ENCODE measurements at places on chromosomes 2 and 18.

GRCh38 chr2:183093857-183094657 lies 15.5 kb downstream of the DUSP19 start:
- no peak for DNase-seq

- DNase-seq, result no peak
These were observed 105.2 kb upstream of the DLX2 start for GRCh38 chr2:172207911-172208310.

DNA sequence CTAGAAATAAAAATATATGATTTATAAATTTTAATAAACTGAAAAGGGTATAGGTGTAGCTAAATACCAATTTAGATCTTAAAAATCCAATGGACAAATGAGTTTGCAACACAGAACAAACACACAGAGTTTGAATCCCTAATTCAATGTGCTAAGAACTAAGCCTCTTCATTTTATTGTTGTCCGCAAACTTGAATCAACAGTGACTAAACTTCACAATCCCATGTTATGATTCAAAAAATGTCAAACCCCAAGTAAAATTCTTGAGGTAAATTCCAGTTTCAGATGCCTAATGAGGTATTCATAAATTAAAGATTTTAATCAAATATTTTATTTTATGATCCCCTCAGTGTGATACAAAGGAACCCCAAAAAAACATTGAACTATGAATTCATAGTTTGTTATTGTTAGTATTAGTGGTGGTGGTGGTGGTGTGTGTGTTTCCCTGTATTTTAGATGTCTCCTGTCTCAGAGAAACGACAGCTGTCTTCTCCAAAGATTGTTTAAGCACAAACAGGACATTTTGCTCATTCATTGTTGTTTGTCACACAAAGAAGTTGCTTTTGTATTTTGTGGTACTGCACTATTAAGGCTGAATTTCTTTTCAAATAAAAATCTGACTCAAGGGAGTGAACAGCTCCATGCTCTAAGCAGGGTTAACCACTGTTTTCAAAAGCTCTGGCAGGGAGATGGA lies 259.8 kb downstream of the OSR1 start:
- no peak for DNase-seq

DNA sequence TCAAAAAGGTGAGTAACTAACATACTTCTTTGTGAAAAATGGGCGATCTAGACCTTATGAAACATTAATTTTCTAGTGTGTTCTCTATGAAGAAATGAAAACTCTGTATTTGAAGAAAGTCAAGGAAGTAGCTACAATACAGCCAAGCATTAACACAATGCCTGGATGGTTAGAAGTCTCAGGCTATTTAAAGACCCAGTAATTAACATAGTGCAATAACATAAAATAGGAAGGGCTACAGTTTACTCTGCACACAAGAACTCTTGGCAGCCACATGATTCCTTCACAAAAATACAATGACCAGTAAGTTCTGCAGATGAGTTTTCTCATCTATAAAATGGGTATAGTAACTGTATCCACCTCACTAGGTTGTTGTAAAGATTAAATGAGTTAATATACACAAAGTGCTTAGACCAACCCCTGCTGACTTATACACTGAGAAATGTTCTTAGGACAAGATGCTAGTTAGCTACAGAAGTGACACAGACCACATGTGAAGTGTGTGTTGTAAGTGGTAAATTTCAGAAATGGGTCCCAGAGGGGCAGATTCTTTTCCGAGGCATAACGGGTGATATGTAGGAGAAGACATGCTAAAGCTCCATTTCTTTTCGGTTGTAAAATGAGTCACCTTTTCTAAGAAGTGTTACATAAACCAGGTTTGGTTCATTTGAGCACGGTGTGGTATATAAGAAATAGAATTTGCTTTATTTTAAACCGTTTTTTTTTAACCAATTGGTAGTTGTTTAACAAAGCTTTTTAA lies 61.8 kb downstream of the CXCR4 start:
- no peak for DNase-seq

GRCh38 chr2:160695402-160696086 lies 201.9 kb upstream of the RBMS1 start:
- no peak for DNase-seq

- no peak for DNase-seq
These were observed 13.0 kb downstream of the IMPA2 start for GRCh38 chr18:11994336-11994702.

DNA sequence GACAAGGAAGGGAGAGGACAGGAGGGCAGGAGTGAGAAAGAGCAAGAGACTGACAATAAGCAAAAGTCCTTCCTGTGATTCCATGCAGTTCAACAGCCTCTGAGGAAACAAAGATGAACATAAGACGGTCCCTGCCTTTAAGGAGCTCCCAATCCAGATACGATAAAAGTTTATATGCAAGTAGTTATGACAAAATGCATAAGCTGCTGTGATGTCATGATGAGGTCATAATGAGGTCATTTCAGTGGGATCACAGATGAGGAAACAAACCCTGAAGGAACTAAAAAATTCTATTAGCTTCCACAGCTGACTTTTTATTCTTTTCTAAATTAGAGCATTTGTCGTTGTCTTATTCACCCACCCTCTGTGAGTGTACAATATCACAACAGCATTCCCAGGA lies 458.5 kb upstream of the ACVR2A start:
- no peak for DNase-seq

DNA sequence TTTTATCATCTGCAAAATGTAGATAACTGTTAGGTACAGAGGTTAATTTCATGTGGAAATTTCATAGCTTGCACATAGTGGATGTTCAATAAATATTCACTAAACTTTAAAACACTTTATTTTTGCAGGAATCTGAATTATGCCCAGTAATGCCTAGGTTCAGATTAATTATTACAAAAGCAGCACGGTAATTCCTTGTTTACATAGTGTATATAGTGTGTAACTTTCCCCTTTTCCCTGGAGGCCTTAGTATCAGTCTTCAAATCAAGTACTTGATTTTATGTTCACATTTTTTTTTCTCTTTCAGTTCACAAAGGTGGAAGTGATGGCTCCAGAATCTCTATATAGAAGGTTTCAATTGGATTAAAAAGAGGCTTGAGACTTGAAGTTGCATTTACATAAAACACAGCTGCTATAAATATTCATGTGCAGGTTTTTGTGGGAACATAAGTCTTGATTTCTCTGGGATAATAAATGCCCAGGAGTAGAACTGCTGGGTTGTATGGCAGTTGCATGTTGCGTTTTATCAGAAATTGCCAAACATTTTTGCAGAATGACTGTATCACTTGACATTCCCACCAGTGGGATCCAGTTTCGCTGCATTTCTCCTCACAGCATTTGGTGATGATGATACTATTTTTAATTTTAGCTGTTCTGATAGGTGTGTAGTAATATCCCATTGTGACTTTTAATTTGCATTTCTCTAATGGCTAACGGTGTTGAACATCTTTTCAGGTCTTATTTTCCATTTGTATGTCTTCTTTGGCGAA lies 27.6 kb upstream of the LGALSL start:
- DNase-seq, result no peak

- no peak for DNase-seq
These were observed 10.3 kb upstream of the PAPOLG start for GRCh38 chr2:60745761-60746160.

GRCh38 chr2:226699321-226699720 lies 100.3 kb downstream of the IRS1 start:
- DNase-seq, result peak; percentile 38

DNA sequence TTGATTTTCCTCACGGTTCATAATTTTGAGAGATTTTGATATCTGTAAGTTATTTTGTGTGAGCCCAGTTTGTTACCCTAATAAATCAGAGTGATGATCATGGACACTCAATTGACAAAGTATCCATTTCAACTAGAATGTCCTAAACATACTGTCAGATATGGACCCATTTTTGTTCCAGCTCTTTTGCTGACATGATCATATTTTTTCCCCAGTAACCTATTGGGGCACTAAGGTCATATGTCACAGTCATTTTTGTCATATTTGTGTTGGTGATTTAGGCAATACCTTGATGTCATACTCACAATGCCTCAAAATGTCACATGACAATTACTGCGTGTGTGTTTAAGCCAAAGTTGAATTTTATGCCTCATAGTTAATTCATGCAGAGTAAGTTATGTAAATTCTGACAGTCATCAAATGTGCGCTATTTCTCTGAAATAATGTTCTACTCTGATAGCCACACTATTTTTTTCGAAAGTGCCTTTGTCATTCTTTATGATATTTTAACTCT lies 218.7 kb downstream of the ARHGAP15 start:
- DNase-seq, result no peak

DNA sequence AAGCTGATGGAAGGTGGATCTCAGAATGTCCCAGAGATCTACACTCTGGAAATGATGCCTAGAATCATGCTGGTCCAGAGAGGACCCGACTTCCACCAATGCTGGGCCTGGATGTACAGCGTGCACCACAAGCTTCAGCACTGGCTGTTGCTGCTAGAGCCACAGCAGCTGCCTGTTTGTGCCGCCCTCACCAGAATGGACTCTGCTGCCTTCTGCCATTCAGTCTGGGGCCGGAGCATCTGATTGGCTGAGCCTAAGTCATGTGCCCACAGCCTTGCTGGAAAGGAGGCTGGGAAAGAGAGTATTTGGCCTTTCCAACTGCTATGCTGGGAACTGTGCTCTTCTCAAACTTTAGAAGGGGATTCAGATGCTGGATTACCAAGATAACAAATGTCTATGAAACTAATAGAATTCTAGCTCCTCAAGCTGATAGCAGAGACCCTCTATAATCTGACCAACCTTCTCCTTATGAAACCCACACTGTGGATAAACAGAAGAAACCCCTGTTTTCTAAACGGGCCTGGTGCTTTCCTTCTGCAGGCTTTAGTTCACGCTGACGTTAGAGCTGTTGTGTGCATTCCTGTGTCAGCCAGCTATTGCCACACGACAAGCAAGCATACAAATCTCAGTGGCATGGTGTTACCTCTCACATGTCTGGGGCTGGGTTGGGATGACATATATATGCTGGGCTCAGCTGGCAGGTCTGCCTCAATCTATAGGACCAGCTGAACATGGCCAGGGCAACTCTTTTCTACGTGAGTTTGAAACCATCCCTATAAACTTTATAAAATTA lies 4.1 kb upstream of the LOXHD1 start:
- DNase-seq, result no peak

- no peak for DNase-seq
These were observed 35.6 kb upstream of the NDUFV2 start for GRCh38 chr18:9066817-9067306.

GRCh38 chr18:56712761-56713160 lies 61.6 kb downstream of the WDR7 start:
- no peak for DNase-seq
